ENCODE measurements at places on chromosomes 6 and 20.
A peak's percentile ranks its signal among the peaks of the same experiment; 100 is the strongest.

GRCh38 chr20:10629946-10630650, 43.7 kb downstream of the JAG1 start:
- DNase-seq, result no peak

DNA sequence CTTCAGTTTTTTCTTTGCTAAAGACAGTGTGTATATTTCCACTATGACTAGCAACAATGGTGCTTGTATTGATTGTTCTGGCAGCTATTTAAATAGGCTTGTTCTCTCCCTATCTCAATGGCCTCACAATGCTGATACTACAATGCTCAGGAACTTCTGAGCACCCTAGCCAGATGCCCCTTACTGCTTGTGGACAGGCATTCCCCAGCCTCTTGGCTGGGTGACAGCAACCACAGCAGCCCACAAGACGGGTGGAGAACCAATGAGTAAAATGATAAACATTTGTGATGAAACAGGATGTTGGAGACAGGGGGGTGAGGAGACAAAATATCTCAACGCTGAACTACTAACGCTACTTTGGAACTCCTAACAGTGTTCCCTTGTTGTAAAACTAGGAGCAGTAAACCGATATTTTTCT, 42.3 kb downstream of the HIVEP2 start:
- no peak for DNase-seq

- no peak for DNase-seq
Measured at GRCh38 chr6:111763381-111763780, 109.9 kb downstream of the FYN start.

DNA sequence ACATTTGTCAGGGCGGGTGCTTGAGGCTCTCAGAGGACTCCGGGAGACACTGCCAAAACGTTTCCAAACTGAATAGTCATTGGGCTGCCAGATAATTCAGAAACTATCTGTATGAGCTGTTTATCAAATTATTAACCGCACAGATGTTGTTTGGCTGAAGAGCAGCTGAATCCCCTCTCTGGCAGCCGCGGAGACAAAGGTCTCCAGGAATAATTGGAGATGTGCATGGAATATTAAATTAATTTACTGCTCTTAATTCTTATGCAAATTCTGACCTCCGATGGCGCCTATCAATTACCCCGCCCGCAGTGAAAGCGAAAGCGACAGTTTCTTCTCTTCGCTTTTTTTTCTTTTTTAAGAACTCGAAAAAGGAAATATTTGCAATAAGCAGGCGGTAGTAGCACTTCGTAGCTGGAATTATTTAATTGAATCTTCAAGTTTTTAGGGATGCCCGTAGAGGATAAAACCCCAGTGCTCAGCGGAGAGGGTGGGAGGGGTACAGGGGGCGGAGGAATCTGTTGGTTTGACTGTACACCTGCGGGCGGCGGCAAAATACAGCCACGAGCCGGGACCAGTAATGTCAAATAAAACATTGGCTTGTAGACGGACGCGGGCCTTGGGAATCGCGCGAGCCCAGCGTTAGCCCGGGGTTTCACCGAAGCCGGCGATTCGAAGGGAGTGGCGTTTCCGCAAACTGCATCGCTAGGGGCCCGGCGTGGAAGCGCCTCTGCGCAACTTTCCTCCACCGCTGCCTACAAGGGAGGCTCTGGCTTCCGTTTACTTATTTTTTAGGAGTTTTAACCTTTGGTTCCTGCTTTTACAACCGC, 6.2 kb downstream of the LINC00237 start:
- peak; percentile 74 for DNase-seq

DNA sequence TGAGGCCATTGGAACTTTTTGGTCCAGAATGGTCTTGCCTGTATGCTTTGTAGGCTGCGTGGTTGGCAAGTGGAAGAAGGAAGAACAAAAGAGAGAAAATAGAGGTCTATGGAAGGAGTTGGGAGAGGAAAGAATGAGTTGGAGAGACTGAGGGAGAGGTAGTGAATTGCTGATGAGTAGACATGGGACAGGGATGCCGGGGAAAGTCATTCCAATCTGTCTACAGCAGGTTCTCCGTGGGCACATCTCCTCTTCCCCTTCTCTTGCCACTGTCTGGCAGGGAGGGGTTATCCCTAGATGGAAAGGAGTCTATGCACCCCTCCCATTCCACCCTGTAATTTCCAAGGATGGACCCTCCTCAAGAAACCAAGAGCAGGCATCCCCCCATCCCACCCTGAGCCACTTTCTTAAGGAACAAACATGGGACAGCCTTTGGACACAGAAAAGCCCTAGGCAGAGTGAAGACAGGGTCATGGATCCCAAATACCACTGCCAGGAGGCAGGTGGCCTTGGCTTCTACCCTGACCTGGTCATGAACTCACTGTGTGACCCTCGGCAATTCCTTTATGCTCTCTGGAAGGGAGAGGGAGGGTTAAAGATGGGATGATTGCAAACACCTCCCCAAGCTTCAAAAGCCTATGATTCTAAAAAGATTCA, 196.9 kb downstream of the LRFN2 start:
- no peak for DNase-seq

GRCh38 chr6:84052883-84053241, 19.3 kb downstream of the MRAP2 start:
- peak; percentile 58 for DNase-seq

DNA sequence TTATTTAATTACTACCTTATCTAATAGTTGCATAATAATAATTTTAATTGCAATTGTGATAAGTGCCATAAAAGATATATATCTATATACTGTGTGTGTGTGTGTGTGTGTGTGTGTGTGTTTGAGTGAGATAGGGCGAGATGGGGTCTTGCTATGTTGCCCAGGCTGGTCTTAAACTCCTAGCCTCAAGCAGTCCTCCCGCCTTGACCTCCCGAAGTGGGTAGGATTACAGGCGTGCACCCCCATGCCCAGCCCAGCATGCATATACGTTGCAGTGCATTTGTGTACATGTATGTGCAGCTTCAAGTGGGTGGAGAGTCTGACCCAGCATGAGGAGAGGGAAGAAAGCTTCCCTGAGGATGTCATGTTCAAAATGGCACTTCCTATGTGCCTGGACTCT, 4.6 kb upstream of the RIMS4 start:
- no peak for DNase-seq

Data from NCI-H2081 (cell line).